ENCODE measurements at places on chromosomes 16 and 17.

DNA sequence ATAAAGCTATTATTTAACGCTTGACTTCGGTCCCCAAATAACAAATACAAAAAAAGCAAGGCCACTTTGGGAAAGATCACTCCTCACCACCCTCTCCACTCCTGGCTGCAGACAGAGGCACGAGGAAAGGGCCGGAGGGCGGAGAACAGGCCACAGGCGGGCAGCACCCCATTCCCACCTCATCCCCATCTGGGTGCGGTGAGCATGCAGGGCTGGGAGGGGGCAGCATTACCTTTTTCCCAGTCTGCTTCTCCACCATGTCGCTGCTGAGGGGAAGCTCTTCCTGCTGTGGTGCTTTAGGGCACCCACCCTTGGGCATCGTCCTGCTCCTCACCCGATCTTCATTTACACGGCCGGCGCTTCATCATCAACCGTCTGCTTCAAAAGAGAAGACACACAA lies 99.2 kb downstream of the ZNF778 start:
- DNase-seq, result no peak

GRCh38 chr17:61233991-61234750 lies 165.5 kb upstream of the TBX2 start:
- DNase-seq, result no peak

- DNase-seq, result no peak
These were observed 47.8 kb downstream of the TNFRSF13B start for GRCh38 chr17:16923904-16924695.

- peak; percentile 35 for DNase-seq
These were observed at the start of gene DUS1L for GRCh38 chr17:82065638-82066303. Gene DUS1L, minus strand, starts transcription at chr17:82065804. Its CDS starts 745 bp downstream, at chr17:82065059.

Measured in globus pallidus (tissue), 1 donor.